ENCODE measurements at places on chromosomes 5 and 9.

GRCh38 chr5:89117124-89117644 is 234.2 kb upstream of the MEF2C start:
- no peak for DNase-seq

DNA sequence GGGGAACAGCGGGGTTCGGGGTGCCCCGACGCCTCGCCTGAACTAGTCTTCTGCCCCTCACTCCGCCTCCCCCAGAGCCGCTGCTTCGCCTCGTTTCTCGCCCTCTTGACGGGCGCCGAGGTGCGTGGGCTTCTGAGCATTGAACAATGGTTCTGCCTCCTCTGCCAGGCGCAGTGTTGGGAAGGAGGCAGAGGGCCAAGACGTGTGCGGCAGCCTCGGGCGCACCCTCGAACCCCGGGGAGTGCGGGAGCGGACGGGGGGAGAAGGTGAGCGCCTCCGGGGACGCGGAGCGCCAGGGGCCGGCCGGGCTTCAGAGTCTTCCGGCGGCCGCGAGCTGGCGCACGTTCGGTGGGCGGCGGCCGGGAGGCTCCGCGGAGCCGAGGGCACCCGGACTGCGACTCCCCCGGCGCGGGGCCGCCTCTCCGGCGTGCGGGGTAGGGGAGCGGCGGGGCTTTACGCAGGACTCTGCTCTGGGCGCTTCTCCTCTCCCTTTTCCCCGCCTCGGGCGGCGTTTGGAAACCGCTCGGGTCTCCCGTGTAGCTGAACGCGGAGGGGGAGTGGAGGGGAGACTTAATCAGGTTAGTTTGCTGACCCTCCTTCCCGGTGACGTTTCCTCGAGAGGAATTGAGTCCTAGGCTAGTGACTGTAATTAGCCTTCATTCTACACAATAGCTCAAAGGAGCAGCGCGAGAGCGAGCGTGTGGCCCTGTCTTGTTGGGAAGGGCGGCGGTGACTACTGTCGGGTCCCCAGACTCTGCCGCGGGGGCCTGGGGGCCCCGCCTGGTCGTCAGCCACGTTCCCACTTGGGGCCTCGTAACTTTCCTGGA is 1.1 kb downstream of the VLDLR start:
- peak; percentile 53 for DNase-seq

DNA sequence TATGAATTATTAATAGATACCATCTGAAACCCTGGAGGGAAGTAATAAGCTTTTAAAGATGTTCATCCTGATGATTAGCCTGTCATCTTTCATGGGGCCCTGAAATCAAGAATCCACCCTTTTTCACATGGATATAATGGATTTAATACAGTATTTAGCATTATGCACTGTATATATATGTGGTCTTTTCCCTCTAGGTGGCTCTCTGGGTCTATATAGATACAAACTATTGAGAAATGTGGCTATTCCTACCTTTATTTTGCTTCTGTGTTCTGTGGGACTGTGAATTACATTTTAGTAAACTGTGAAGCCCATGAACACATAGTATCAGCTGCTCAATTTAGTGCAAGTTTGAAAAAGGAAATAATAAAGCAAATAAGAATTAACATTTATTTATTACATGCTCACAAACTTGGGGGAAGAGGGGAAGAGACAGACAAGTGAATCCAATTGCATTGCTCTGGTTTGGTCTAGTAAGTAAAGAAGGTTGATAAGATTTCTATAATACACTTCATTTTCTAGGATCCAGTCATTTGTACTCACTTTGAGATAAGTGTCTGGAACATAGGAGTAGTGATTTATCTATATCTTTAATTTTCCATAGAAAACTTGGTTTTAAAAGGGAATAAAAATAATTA is 112.2 kb downstream of the SCAMP1 start:
- DNase-seq, result peak; percentile 8

GRCh38 chr5:166166071-166166470 is 2125.4 kb upstream of the WWC1 start:
- no peak for DNase-seq

DNA sequence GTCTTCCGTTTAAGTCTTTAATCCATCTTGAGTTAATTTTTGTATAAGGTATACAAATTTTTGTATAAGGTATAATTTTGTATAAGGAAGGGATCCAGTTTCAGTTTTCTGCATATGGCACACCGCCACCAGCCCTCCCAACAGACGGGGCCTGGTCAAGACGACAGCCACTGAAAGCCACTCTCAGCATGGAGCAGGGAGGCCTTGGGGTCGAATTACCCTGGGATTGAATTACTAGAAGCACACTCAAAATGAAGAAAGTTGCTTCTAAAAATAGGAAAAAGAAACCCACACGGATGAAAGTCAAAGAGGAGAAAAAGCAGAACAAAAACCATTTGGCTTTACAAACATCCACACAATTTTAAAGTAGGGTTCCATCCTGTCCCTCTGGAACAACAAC is 586.2 kb upstream of the ADAMTS16 start:
- DNase-seq, result no peak

DNA sequence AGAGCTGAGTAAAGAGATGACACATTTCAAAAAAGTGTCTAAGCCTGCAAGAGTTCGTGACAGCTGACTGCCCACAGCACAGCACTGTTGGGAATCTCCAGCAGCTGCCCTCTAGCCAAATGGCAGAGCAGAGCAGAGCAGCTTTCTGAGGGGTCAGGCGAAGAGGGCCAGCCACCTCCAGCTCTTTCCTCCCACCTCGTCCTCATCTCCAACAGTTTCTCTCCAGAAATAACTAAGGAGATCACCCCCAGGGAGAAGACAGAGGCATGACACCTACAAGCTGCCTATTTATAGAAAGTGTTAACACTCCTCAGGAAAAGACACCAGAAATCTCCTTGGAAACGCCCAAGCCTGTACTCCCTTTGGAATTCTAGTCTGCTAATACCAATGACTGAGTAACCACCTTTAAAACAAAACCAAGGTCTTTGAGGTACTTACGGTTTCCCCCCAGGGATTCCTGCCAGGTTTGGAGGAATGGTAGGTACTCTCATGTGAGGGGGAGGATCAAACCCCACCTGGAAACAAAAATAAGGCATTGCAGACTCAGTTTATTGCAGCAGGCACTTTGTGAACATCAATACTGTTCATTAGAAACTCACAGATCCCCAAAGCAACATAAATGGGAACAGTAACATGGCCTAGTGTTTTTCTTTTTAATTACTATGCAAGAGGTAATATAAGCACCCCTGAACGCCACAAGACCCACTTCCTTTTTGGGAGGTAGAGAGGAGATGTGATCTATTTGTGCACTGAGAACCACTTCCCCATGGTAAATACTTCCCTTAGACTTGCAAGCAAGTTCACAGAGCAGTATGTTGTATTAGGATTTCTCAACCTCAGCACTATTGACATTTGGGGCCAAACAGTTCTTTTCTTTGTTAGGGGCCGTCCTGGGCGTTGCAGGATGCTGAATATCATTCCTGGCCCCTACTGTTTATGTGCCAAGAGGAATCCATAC is 79.3 kb downstream of the TLE1 start:
- no peak for DNase-seq

DNA sequence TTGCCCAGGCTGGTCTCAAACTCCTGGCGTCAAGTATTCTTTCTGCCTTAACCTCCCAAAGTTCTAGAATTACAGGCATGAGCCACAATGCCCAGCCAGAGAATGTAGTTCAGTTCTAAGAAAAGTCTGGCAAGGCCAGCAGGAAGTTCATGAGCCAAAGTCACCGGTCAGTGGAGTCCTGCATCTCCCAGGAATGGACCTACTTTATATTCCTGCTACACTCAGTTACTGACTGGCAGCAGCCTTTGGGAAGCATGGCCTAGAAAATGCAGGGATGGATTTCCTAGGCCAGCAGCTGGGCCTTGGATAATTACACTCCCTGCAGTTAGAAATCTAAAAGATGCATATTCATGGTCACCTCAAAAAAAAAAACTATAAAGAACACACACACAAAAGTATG is 135.7 kb downstream of the CAAP1 start:
- DNase-seq, result no peak

GRCh38 chr9:16727452-16728136 is 142.9 kb downstream of the BNC2 start:
- no peak for DNase-seq

- DNase-seq, result no peak
Measured at GRCh38 chr5:170749911-170750431, 33.6 kb upstream of the GABRP start.

GRCh38 chr9:116594547-116594946 is 92.6 kb upstream of the TRIM32 start:
- DNase-seq, result no peak

GRCh38 chr5:157323107-157323706 is 57.3 kb downstream of the CYFIP2 start:
- DNase-seq, result no peak
